ENCODE measurements at places on chromosomes 3 and 15.

GRCh38 chr3:171436380-171436779 lies 23.8 kb downstream of the TNIK start:
- no peak for DNase-seq

DNA sequence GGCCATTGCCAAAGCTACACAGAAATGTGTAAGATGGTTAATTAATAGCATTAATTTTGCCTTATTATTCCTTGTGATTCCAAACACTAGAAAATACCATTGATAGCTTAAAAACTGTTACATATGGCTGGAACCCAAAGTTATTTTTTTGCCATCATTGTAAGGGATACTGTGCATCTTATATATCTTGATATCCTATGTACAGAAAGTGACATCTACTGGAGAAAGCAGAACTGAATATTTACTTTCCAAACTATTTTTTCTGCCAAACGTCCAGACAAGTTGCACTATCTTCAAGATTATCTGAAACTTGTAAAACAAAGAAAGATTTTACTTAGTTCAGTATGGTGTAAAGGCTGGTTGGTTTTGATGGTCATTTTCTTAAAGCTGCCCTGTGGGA lies 33.3 kb upstream of the MEIS2 start:
- no peak for DNase-seq

- no peak for DNase-seq
Observed at GRCh38 chr3:55782807-55783206, 295.7 kb upstream of the WNT5A start.

DNA sequence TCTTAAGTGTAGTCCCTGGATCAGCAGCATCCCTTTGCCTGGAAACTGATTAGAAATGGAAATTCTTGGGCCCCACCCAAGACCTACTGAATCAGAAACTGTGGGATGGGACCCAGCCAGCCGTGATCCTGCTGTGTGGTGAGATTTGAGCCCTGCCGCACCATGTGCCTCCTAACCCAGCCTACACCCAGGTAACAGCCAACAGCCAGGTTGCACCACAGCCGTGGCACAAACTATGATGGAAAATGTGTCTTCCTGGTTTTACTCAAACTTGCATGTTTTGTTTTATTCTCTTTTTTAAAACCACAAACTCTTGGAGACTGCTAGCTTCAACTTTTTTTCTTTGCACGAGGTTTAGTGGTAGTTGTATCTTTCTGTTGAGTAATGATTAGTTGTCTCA lies 2.6 kb downstream of the LIMD1 start:
- no peak for DNase-seq

DNA sequence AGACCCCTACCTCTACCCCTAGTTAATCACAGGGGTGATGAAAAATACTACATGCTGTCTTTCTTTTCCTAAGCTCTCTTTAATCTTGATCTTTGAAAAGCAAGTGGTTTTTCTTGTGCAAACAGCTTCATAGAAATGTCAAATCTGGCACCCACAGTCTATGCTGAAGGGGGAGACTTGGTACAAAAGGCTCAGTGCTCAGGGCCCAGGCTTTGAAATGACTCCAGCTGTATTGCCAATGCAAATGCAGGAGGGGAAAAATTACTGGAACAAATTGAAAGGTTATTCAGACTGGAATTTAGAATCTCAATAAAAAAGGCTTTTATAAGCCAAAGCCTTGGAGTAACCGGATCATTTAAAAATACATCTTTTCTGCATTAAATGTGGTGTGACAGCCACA lies 223.9 kb downstream of the LRTM1 start:
- DNase-seq: no peak

DNA sequence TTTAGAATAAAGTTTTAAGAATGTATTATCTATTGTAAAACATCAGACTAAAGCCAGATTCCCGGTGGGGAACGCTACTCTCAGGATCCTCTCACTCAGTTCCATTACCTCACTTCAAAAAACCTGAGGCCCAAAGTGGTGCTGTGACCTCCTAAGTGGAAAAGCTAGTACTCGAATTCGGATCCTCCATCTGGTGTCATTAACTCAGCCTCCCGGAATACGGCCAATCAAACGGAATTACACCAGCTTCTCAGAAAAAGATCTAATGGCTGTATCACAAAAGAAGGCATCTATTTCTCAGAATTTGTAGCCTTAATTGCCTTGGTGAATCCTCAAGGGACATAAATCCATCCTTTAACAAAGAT lies 627 bp downstream of the ACAD11 start:
- DNase-seq: no peak

DNA sequence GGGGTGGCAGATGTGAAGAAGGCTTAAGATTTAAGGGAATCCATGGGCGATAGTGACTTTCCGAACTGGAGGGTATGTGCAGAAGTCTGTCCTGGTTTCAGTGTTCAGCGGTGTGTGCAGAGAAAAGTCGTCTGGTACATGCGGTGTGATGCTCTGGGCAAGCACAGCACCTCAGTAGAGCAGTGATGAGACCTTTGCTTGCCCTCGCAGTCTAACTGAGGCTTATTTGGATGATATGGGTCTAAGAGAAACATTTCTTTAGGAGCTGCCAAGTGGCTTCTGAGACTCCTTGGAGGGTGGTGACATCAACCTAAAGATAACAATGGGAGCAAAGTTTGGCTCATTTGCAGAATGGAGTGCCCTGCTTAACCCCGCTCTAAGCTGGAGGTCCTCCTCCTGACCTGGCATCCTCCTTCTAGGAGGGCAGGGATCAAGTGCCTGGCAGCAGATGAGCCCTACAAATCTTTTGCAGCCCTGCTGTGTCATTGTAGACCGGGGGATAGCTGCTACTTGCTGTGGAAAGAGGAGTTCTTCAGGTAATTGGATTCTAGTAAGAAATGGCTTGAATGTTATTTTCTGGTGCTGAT lies 228.1 kb upstream of the AZI2 start:
- DNase-seq: no peak

- DNase-seq: no peak
Observed at GRCh38 chr15:70165716-70166284, 68.1 kb upstream of the TLE3 start.

DNA sequence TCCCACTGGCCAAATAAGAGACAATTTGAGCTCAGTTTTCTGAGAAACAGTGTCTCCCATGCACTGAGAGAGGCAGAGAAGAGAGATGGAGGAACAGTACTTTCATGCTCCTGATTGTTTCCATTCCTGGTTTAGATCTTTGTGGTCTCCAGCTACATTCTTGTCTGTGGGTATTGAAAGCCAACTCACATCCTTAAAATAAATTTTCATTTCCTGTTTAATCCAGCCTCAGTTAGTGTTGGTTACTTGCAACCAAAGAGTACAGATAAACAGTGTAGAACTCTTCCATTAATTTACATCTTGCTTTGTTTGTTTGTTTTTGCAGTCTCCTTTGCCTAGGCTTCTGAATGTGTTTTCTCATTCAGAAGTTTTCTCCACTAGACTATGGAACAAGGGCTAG lies 123.7 kb upstream of the CLSTN2 start:
- no peak for DNase-seq

GRCh38 chr3:42123012-42123581 lies 31.9 kb downstream of the TRAK1 start:
- DNase-seq: no peak

- DNase-seq: no peak
Observed at GRCh38 chr15:94509259-94509658, 277.9 kb downstream of the MCTP2 start.

- no peak for DNase-seq
Observed at GRCh38 chr3:144028798-144029411, 57.3 kb downstream of the DIPK2A start.

GRCh38 chr3:149119466-149119865 lies 10.0 kb upstream of the HPS3 start:
- DNase-seq: no peak

- peak; percentile 39 for DNase-seq
Observed at GRCh38 chr3:11581237-11582190, 62.2 kb downstream of the VGLL4 start.

DNA sequence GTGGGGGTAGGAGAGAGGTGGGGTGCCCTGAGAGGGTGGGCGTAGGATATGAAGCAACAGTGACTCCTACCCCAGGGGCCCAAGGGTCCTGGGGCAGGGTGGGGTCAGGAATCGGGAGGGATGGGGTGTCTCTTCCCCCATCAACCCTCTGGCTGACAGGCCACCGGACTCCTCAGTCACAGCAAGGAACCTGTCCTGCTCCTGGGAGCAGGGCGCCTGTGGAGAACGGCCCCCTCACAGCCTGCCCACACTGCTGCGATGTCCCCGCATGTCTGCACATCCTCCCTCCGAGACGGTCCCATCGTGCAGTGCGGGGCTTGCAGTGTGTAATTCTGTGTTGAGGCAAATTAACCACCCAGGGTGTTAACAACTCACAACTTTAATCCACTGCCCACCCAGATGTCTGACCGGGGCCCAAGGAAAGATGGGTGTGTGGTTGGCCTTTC lies 2.7 kb downstream of the TM4SF19 start:
- no peak for DNase-seq

- DNase-seq: no peak
Observed at GRCh38 chr3:1439395-1439794, 346.6 kb downstream of the CNTN6 start.

DNA sequence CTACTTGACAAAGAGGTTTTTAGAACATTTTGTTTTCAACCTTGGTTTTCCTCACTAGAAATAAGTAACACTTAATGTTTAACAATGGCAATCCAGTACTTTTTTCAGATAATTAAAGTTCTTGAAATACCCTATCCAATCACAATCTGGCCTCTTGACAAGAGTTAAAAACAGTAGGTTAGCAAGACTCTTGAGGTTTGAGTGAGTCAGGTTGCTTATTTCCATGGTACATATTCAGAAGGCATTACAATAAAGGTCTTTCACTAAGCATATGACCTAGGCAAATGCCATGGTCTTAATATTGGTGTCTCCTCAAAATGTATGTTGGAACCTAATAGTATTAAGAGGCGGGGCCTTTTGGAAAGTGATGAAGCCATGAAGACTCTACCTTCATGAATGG lies 5.6 kb downstream of the SUCNR1 start:
- DNase-seq: no peak
